ENCODE measurements at places on chromosomes 7 and 10.

- no peak for DNase-seq
These were observed 168.3 kb downstream of the HERPUD2 start for GRCh38 chr7:35526645-35527044.

DNA sequence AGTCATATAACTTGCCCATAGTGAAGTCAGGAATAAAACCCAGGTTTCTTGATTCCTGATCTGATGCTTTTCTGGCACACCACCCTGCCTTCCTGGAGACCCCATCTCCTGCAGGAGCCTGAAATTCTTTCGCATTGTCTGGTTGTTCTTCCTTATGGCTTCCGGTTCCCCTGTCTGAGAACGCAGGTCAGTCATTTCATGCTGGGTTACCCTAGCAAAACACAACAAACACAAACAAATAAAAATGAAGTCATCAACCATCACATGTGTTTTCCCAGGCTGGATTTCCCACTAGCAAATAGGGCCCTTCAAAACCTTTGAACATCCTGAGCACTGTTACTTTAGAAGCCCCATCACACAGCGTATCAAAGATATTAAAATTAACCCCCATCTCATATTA, 569.6 kb downstream of the LRMDA start:
- DNase-seq, result no peak

GRCh38 chr7:157041004-157041403, 30.5 kb upstream of the MNX1 start:
- no peak for DNase-seq

- no peak for DNase-seq
These were observed 7.8 kb upstream of the CRHR2 start for GRCh38 chr7:30690011-30690410.

GRCh38 chr10:110303681-110304080, 1.0 kb downstream of the SMNDC1 start:
- no peak for DNase-seq

- no peak for DNase-seq
These were observed 4.3 kb upstream of the NOS3 start for GRCh38 chr7:150986556-150986955.

DNA sequence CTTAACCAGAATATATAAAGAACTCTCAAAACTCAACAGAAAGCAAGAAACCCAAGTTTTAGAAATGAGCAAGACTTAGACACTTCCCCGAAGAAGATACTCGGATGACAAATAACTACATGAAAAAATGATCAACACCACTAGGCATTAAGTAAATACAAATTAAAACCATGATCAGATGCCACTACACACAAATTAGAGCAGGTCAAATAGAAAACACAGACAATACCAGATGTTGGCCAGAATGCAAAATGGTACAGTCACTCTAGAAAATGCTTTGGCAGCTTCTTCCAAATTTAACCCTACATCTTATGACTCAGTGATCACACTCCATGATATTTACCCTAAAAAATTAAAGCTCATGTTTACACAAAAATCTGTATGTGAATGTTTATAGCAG, 18.4 kb downstream of the TMEM176A start:
- DNase-seq, result no peak

DNA sequence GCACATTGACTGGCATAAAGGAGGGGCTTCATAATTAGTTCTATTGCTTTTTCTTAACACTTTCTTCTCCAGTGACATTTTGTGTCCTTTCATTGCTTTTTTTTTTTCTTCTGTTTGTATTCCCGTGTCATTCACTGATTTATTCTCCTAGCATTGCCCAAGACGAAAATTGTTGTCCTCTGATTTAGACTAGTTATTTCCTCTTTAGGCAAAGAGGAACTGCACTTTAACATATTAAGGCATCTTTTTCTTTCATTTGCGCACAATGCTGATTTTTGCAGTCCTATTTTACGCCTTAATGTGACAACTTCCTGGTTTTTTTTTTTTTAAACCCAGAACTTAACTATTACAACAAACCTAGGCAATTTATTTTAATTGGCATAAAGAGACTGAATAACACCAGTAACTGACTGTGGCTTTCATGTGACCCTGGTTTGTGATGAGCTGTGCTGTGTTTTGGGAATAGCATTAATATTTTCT, 39.7 kb downstream of the ARID5B start:
- DNase-seq, result no peak

All from AG08395 (cell line).